ENCODE measurements at places on chromosomes 13 and 19.
A peak's percentile ranks its signal among the peaks of the same experiment; 100 is the strongest.

DNA sequence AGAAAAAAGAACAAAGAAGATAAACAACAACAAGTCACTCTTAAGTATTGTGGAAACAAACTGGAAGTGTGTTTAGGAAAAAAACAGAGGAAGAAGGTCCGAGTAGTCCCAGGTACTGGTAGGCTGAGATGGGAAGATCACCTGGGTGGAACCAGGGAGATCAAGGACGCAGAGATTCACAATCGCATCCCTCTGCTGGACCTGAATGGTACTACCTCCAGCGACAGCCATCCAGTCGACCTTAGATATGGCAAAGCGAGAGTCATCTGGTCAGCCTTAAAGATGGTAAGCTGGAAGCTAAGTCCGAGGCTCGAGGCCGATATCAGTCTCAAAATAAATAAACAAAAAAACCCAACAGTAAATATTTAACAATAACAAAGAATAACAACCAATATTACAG lies 44.9 kb upstream of the ZNF91 start:
- DNase-seq = no peak

- DNase-seq = no peak
Observed at GRCh38 chr13:35843272-35843671, 287.9 kb downstream of the DCLK1 start.

DNA sequence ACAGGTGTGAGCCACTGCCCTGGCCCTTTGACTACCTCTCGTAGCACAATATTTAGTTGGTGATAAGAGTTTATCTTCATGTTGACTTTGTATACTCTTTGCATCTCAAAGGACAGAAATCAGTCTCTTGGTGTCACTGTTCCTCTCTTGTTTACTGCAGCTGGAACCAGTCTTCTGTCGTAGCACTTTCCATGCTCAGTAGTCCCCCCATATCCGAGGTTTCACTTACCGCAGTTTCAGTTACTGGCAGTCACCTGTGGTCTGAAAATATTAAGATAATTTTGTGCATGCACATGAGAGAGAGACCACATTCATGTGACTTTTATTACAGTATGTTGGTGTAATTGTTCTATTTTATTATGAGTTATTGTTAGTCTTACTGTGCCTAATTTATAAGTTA lies 49.1 kb downstream of the WASF3 start:
- no peak for DNase-seq

GRCh38 chr13:33545492-33545891 lies 259.9 kb upstream of the STARD13 start:
- DNase-seq = no peak

DNA sequence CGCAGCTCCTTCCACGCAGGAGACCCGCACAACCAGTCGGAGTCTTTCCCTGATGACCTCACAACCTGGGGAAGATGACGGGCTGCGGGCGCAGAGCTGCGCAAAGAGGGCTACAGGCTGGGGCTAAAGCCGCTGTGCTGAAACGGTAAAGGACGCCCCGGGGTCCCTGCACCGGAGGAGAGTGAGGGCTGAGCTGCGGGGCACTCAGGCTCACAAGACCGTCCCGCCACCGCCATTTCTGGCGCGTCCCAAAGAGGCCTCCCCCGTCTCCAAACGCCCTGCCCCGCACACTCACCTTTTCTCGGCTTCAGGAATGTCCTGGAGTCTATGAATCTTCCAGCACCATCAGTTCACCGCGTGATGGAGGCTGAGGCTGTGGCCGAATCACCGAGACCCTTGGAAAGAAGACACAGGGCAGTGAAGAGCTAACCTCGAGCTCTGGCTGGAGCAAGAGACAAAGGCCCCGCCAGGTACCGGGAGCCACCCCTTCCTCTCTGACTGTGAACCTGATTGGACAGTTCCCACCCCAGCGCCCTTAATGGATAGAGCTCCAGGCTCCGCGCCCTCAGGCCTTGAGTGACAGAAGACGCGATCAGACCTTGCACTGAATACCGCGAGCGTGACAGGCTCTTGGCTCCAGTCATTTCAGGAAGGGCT lies 41.8 kb upstream of the ZNF429 start:
- peak; percentile 27 for DNase-seq

GRCh38 chr13:111845621-111846351 lies 221.2 kb upstream of the SOX1 start:
- DNase-seq = no peak

- DNase-seq = no peak
Observed at GRCh38 chr19:49111218-49111998, 2.8 kb upstream of the LIN7B start.

DNA sequence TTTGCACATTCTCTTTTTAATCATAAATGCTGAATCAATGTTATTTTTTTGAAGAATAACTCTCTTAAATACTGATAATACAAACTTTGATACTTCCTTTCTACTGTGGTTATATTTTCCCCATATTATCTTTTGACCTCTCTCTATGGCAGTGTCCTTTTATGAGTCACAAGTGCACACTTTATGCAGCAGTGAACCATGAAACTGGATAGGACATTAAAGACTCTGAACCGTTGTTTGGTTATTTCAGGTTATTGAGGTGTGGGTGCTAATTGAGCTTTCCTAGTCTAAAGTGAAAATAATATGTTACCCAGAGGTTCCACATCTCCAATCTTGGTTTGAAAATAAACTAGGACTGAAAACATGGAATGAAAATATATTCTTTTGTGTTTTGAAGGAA lies 71.4 kb downstream of the DGKH start:
- DNase-seq = no peak

DNA sequence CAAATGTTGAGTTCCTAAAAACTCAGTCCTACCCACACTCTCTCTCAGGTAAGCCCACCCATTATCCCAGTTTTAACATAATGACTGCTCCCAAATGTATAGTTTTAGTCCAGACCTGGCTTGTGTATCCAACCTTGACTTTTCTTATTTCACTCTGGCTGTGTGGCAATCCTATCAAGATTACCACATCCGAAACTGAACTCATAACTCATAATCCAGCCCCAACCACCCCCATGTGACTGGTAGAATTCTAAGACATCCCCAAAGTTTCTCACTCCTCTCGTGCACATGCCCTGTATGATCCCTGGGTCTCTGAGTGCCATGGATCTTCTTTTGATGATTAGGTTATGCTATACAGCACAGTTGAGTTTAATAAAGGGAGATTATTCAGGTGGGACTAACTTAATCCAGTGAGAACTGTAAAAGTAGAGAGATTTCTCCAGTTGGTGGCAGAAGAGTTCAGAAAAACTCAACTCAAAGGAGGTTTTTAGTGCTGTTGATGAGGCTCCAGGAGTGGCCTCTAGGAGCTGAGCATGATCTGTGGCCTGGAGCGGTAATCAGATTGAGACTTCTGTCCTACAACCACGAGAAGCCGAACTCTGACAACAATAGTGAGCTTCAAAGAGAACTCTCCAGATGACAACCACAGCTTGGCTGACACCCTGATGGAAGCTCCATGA lies 413.4 kb downstream of the ZNF536 start:
- DNase-seq = no peak

- no peak for DNase-seq
Observed at GRCh38 chr19:17767559-17767958, 16.3 kb downstream of the FCHO1 start.

DNA sequence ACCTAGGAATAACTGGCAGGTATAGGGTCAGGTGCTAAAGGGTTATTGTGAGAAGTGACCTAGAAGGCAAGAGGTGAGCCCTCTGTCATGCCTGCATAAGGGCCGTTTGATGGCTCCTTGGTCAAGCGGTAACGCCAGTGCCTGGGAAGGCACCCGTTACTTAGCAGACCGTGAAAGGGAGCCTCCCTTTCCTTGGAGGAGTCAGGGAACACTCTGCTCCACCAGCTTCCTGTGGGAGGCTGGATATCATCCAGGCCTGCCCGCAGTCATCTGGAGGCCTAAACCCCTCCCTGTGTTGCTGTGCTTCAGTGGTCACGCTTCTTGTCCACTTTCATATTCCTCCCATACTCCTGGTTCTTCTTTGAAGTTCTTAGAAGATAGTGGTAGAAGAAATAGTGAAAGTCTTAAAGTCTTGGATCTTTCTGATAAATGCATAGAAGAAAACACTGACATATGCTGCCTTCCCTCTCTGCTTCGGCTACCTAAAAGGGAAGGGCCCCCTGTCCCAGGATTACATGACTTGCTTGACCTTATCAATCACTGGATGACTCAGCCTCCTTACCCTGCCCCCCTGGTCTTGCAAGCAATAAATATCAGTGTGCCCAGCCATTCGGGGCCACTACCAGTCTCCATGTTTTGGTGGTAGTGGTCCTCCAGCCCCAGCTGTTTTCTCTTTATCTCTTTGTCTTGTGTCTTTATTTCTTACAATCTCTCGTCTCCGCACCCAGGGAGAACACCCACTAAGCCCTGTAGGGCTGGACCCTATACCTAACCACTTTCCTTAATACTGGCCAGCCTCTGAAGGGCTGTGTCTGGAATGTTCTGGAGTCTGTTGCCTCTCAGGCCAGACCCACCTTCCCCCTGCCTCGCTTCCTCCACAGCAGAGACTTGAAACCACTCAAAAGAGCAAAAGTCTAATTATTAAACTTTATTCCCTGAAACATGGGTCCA lies 16.1 kb upstream of the ABCC4 start:
- DNase-seq = no peak

GRCh38 chr19:7376151-7376852 lies 27.6 kb downstream of the ARHGEF18 start:
- no peak for DNase-seq

- DNase-seq = peak; percentile 38
Observed at GRCh38 chr19:11446652-11447301, 11.3 kb downstream of the PRKCSH start.

DNA sequence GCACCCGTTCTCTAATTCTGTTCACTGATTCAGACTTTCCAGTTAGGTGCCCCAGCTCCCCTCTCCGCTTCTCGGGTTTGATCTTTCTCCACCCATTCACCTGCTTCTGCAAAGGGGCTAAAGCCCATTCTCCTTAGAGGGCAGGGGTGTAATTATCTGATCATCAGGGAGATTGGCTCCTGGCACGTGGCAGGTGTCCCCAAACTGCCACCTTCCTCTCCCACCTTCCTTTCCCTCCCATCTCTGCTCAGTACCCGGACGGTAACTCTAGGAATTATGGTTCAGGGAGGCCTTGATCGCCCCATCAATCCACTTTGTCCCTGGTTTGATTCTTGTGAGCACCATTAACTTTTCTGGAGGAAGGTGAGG lies 212 bp downstream of the FFAR1 start:
- no peak for DNase-seq

DNA sequence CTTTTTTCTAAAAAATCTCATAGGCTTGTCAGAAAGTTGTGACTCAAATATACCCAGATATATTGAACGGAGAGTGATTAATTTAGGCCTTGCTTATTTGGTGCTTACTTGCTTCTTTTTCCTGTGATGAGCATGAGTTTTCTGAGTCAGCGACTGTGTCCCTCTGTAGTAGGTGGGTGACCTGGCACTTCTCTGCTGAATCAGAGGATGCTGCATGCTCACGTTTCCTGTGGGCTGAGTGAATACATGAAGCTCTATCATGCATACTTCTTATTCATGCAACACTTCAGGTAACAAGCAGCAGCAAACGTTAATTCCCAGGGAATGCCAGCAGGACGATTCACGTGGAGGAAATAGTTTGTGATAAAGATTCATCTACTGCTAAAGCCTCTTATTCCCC lies 245.0 kb downstream of the KLF5 start:
- no peak for DNase-seq

- no peak for DNase-seq
Observed at GRCh38 chr13:45621950-45622349, 6.4 kb upstream of the ERICH6B start.

DNA sequence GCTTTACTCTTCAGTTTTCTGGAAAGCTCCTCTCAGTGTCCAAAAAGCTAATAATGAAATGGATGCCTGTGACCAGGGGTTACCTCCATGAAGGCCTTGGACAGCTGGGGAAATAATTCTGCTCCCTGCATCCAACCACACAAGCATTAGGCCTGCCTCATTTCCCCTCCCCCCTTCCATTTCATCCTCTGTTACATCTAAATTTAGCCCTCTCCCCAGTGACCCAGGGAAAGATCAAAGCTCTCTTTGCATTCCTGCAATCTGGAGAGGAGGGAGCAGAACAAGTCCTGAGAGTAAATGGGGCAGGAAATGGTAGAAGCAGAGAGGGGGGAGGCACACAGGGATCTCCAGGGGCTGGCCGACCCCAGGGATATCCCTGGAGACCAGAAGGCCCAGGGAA lies 452.7 kb downstream of the TSHZ3 start:
- no peak for DNase-seq

DNA sequence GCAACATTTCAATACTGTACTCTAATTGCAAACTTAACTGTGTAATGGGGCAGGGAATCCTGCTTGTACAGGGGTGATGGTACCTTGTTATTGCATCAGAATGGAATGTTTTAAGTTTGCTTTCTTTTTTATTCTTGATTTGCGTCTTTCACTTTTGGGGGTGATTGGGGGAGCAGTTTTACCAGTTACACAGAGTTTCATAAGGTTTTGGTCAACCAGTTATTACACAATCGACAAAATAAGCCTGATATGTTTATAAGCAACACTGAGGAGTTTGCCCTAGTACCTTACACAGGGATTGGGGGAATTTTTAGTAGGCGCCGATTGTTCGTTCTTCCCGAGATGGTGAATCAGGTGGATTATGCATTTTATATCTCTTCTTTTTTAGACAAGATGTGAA lies 2.7 kb downstream of the KLF5 start:
- no peak for DNase-seq

DNA sequence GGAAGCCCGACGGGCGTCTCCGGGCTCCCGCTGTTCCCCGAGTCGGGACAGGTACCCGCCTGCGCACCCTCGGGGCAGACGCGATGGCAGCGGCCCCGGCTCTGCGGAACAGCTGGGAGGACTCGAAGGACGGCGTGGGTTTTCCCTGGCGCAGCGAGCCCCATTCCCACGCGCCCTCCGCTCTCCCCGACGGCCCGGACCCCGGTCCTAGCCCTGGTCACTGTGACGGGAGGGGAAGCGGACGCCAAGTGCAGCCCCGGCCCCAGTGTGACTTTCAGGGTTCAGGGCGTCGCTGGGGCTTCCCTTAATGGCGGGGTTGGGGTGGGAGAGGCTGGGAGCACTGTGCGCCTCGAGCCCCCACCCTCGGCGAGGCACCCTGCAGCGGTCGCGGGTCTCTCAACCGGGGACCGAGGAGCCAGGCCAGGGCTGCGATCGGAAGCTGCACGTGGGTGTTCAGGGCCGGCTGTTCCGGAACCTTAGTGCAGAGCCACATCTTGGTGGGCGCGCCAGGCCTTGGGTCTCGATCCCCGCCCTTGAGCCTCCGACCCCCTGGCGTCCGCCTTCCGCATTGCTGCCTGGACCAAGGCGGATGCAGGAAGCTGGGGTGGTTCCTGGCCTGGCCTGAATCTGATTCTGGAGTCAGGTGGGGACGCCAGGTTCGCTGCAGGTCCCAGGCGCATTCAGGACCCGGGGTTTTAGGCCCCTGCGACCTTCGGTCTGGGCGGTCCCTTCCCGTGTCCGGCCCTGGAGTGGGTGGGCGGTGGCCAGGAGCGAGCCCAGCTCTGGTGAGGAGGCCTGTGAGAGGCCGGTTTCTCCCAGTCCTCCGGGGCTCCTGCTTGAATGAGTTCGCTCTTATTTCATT lies 3.5 kb downstream of the LGALS7B start:
- DNase-seq = peak; percentile 39

DNA sequence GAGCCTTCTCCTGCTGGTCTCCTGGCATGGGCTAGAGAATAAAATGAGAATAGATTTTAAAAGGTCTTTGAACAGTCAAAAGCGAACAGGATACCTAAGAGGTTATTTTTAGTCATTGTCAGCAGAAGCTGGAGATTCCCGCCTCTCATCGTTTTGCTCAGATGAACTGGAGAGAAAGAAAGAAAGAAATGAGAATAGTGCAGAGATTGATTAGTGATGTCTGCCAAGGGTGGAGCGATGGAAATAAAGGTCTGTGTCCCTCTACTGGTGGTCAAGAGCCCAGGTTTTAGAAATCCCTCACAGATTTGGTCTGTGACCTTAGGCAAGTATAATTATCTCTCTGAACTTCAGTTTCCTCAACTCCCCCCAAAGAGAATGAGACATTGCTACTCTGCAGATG lies 5.3 kb downstream of the NCAN start:
- no peak for DNase-seq

All from CD4-positive, alpha-beta T cell treated with Interferon gamma for 1 hour (primary cell).